ENCODE measurements at places on chromosomes 16 and 17.

DNA sequence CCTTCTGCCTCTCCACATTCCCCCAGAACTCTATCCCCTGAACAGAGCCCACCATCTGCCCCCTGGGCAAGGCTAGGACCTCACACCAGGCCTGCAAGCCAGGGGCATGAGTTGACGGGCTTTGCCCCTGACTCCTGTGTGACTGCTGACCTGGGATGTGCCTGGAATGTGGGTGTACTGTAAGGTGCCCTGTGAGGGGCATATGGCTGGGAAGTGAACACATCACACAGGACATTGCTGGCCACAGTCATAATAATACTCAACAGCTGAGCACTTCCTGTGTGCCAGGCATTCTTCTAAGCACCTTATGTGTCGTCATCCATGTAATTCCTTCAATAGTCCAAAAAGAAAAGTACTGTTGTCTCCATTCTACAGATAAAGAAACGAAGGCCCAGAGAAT, 13.3 kb downstream of the CES4A start:
- no peak for DNase-seq

DNA sequence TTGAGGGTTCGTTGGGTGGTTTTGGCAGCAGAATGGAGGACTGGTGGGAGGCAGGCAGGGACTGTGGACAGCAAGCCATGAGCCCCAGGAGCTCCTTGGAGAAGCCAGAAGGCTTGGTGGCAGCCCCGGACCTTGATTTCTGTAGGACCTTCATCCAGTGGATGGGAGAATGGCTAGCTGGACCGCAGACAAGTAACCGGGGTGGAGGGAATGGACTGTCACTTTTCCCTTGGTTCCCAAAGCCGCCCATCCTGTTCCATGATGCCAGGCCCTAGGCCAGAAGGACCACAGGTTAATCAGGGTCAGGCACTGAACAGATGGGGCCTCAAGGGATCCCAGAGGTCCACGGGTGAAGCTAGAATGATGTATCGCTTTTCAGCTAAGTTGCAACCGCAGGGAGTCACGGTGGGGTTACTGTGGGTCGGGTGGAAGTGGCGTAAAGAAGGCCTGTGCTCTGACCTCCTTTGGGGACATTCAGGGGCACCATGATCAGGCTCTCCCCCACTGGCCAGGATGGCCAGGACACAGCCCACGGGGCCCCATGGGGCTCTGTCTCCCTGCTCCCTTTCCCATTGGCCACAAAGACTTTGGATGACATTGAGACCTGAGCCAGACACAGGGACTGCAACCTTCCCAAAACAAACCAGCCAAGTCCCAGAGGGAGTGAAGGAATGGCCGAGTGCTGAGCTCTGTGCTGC, 66.9 kb upstream of the MRTFB start:
- no peak for DNase-seq

DNA sequence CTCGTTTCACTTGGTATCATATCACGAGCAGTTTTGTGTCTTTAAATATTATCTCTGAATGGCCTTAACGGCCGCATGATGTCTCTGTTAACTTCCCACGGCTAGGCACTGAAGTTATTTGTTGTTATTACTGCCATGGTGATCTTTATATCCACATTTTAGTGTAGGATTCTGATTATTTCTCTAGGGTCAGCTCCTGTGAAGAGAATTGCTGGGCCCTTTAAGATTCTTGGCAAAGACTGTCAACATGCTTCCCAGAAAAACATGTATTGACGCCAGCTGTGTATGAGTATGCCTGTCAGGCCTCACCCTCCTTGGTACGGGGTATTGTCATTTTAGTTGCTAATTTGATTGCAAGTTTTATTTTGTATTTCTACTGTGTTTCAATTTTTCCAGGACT, 263.5 kb downstream of the SNX29 start:
- DNase-seq: peak; percentile 38

DNA sequence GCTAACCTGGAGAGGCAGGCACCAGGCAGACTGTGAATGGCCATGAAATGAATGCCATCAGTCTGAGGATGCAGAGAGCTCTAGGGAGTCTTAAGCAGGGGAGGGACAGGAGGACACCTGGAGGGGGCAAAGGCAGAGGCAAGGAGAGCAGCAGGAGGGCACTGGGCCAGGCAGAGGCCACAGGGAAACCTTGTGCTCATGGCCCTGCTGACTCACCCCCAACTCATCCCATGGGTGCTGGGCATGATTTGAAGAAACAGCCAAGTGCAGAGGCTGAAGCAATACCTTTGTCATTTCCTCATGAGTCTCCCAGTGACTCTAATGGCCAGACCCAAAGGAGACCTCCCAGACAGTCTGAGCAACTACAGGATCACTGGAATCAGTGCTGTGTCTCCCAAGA, 141.4 kb downstream of the TMEM132E start:
- DNase-seq: no peak

GRCh38 chr16:1385232-1385631, 29.3 kb downstream of the UNKL start:
- no peak for DNase-seq

- DNase-seq: no peak
Measured at GRCh38 chr17:66953630-66954020, 10.9 kb upstream of the CACNG4 start.

- DNase-seq: no peak
Measured at GRCh38 chr17:1773696-1774181, 11.9 kb downstream of the SERPINF1 start.

GRCh38 chr16:12661656-12662172, 142.0 kb downstream of the CPPED1 start:
- DNase-seq: peak; percentile 45

GRCh38 chr17:39096508-39097149, 54.8 kb downstream of the PLXDC1 start:
- DNase-seq: no peak

- DNase-seq: peak; percentile 86
Measured at GRCh38 chr17:83055911-83056582, 23.4 kb upstream of the METRNL start.

DNA sequence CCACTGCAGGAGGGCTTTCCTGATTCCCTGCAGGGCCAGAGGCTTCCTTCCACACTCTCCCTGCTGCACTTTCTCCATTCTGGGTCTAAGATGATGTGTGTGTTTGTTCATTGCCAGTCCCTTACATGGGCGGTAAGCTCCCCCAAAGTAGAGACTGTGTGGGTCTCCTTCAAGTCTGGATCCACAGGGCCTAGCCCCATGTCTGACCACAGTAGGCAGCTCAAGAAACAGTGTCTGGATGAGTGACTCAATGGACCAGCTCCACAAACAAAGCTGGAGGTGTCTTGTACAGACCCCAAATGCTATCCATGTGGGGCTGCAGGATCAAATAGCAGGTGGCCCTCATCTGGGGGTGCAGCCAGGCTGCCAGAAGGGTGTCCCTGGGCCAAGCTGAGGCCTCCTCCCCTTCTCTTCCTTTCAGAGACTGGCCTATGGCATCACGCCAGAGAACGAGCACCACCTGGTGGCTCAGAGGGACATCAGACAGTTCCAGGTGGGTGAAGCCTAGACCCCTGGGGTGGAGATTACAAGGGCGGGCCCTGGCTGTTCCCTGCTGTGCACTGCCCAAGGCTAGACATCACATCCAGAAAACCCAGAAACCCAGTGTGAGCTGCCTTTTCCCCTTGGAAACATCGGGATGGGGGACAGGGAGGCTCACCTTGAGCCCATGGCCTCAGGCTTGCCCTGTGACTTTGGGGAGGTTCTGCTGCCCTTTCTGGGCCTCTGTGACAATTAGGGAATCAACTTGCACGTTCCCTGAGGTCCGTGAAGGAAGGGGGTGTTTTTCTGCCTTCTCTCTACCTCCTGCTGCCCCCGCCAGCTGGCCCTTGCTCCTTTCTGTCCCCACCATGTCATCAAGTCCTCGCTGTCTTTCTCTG, 45.9 kb downstream of the SLC6A2 start:
- DNase-seq: peak; percentile 52

- DNase-seq: no peak
Measured at GRCh38 chr16:82044585-82044911, 9.5 kb downstream of the HSD17B2 start.

- DNase-seq: no peak
Measured at GRCh38 chr17:68570526-68570925, 30.6 kb downstream of the FAM20A start.

- peak; percentile 74 for DNase-seq
Measured at GRCh38 chr16:24988129-24988518, 27.0 kb downstream of the ARHGAP17 start.

DNA sequence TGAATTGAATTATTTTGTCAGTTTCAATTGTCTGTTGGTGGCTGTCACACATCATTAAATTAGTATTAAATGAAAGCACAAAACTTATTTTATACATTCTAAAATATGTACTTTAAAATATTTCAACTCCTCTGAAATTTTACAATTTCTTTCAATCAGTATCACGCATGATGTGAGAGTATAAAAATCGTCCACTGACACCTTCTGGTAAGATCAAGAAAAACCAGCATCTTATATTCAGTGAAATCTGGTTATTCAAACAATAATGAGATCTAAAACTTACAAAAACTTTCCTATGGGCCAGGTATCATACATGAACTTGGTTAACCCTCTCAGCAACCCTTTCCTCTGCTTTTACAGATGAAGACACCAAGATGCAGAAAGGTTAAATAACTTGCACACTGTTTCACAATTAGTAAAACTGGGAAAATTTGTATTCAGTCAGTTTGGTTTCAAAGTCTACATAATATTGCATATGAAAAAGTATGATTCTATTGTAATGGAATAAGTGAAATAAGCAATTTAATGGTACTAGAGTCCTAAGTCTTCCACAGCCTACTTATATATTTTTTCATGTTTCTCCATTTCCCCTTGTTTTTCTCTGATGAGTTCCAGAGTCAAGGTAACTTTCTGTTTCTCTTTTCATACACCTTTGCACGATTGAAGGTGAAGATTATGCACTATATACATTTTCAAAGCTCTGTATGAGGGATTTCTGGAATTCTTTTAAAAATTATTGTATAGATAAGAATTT, 58.7 kb downstream of the EFCAB5 start:
- DNase-seq: no peak

GRCh38 chr16:1870365-1871082, 1.4 kb downstream of the MEIOB start:
- DNase-seq: peak; percentile 81

- DNase-seq: no peak
Measured at GRCh38 chr17:76601065-76601464, 15.4 kb upstream of the ST6GALNAC2 start.

- no peak for DNase-seq
Measured at GRCh38 chr16:11493531-11493929, 93.2 kb downstream of the LITAF start.

- DNase-seq: peak; percentile 27
Measured at GRCh38 chr16:86824751-86825296, 246.5 kb downstream of the FOXL1 start.

DNA sequence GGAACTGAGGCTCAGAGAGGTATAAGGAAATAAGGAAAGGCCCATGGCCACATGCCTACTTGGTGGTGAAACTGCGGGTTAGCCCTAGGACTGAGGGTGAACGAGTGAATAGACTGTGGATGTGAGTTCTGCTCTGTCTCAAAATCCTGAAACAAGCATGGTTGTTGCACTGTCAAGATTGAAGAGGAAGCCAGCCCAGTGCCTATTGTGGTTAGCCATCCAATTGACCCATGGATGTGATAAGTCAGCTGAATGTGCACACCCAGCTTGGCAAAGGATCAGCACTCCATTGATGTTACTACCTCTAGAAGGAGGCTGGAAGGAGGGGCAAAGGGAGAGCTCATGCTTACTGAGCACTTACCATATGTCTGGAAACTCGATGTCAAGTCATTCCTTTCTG, 4.5 kb downstream of the TMEM114 start:
- no peak for DNase-seq

- DNase-seq: no peak
Measured at GRCh38 chr17:72034000-72034399, 86.8 kb upstream of the SOX9 start.

DNA sequence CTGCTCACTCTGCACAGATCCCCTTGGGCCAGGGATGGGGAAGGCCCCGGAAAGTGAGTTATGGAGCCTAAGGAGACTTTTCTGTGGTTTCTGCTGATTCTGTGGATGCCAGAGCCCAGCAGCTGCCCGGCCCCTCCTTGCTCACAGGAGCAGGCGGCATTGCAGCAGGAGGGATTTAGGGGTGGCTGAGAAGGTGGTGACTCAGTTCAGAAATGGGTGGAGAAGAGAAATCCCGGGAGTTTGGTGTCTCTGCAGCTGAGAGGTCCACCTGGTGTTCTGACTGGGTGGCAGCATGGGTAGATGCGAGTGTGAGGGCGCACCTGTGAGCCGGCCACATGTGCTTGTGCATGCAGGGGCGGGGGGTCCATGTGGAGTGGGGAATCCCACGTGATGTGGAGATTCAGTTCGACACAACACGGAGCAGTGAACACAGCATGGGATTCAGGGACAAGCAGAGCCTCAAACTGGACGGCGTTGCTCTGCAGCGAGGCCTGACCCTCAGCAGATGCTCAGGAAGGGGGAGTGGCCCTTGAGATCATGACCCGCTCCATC, 16.0 kb upstream of the SPPL2C start:
- DNase-seq: no peak

- peak; percentile 0 for DNase-seq
Measured at GRCh38 chr17:26792486-26792885, 501.4 kb upstream of the WSB1 start.

DNA sequence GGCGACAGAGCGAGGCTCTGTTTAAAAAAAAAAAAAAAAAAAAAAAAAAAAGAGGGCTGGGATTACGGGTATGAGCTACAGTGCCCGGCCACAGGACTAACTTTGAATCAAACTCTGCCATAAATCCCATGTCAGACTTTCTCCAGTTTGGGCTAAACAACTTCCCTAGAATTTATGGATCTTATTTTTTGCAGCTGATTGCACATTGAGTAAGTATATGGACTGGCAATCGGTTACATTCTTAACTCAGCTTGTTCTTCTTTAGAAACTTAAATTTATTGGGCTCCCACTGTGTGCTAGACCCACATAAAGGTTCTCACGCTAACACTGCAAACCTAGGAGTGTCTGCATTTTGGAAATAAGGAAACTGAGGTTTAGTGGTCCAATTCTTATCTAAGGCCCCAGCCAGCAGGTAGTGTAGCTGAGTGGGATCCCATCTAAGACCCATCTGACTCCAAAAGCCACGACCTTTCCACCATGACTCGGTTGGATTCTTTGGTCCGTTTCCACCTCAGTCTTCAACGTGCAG, 718 bp upstream of the CBFB start:
- DNase-seq: no peak

- DNase-seq: no peak
Measured at GRCh38 chr17:2803386-2803785, 7.1 kb downstream of the RAP1GAP2 start.

Measured in fibroblast of skin of right biceps (primary cell).